ENCODE measurements at places on chromosomes 6 and 20.

DNA sequence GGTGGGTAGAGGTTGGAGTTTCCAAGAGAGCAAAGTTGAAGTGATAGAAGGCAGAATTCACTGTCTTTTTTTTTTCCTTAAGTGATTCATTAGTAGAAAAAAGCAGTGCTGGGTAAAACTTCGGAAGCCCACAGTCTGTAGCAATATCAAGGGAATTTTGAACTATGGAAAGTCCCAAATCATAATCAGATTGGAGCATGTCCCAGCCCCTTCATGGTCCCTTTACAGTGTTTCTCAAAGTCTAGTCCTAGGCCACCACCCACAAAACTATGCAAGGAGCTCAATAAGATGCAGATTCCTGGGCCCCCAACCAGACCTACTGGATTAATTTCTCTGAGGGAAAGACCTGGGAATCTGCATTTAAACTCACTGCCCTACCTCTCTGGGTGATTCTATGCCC, 22.6 kb downstream of the NEDD9 start:
- no peak for DNase-seq

DNA sequence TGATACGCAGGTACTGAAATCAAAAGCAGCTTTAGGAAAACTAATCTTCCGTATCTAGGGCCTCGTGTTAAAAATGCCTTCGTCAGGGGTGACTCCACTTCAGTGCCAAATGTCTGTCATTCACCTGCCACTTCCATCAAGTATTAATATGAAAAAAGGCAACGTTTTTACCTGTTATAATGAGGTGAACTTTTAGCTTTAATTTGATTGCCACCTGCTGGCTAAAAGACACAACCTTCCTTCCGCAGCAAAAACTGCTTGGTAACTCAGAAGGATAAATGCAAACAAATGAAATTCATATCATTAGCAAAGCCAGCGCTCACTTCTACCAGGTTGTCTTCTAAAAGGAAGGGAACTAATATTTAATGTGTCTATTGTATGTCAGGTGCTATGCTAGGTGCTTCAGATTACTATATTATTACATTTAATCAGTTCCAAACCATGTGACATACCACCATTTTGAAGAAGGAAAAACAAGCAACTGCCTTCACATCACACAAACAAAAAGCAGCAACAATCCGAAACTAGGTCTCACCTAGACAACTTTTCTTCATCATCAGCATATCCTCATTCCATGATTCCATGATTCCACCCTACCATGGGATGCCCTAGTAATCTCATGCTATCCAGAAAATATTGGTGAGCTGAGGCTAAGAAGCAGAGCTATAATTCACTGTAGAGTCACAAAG, 20.6 kb upstream of the ARHGAP18 start:
- no peak for DNase-seq

GRCh38 chr6:169991913-169992312, 240.5 kb downstream of the ERMARD start:
- no peak for DNase-seq

DNA sequence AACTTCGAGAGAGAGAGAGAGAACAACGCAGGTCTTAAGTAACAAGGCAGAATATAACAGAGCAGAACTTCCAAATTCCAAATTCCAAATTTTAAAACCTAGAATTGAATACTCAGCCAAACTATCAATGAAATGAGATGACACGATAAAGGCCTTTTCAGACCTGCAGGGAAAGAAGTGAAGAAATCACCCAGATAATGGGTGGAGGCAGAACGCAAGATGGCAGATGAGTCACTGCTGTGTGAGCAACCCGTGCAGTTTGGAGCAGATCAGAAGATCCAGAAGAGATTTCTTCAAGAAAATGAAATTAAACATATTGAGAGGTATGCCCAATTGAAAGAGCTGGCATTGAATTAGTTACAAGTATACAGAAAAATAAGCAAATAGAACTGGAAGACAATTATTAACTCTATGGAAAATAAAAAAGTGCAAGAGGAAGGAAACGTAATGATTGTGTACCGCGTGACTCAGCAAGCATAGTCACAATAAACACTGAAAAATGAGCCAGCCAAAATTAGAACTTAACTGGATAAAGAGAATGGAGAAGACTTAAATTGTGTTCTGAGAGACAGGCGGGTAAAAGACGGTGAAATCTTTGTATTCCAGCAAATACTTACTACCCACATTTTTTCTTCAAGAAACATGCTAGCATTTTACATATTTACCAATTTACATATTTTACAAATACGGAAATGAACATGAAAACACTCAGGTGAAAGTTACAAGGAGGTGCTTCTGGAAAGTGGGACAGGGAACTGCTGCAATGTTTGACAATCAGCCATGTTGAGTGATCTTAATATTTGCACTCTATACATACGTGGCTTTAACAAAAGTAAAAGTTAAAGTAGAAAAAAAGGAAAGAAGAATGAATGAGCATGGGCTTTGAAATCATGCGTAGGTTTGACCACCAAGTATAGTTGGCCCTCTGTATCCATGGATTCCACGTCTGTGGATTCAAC, 87.9 kb upstream of the CDYL start:
- no peak for DNase-seq

DNA sequence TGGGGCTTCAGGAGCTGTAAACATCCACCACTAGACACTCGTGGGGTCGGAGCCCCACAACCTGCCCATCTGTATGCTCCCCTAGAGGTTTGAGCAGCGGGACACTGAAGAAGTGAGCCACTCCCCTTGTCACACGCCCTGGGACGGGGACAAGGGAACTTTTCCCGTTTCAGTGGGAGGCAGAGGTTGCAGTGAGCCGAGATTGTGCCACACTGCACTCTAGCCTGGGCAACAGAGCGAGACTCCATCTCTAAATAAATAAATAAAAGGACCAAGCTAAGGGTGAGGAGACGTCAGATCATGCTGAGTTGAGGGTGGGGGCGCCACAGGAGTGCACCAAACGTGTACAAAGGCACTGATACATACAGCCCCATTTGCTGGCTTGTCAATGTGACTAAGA, 8.4 kb downstream of the ZCCHC3 start:
- no peak for DNase-seq

All from NCI-H187 treated with DMSO at 0.1 percent for 48 hours (cell line).